ENCODE measurements at places on chromosomes 13 and 19. TPM values are rescaled to one million over a fixed set of nuclear protein-coding genes. Genes with fewer than 3 reads are reported as not detected.

The ZNF728 gene
- total RNA-seq, result not detected

The ZNF506 gene
- 59.0 TPM for total RNA-seq

The ZNF563 gene
- total RNA-seq, result 14.7 TPM

The RXFP2 gene
- not detected for total RNA-seq

The ZDHHC20 gene
- 73.8 TPM for total RNA-seq

The PAK4 gene
- total RNA-seq, result 16.8 TPM

The KIR2DL1 gene
- total RNA-seq, result not detected

The LHB gene
- not detected for total RNA-seq

The PLVAP gene
- total RNA-seq, result 0.19 TPM

DNA sequence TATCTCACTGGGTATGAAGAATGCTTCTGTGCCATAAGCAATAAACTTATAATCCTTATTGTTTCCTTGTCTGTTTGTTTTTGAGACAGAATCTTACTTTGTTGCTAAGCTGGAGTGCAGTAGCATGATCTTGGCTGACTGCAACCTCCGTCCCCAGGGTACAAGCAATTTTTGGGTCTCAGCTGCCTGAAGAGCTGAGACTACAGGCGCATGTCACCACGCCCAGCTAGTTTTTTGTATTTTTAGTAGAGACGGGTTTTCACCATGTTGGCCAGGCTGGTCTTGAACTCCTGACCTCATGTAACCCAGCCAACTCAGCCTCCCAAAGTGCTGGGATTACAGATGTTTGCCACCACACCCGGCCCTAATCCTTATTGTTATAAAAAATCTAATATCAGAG is 112.5 kb downstream of the MYO16 start:
- no peak for DNase-seq

DNA sequence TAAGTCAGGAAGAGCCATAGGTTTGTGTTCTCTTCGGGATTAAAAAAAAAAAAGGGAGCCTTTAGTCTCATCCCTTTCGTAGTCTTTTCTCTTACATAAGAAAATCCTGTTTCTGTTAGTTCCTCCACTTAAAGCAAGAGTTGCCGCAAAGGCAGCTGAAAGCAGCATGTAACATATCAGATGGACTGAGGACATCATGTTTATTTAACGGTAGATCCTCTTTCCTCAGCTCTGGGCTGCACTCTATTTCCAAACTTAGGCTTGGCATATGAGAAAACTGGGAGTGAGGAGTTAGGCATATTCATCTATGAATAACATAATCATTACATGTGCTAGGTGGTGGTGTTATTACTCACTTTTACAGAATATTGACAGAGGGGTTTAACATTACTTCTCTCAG is 391.2 kb downstream of the KLF12 start:
- DNase-seq, result no peak

DNA sequence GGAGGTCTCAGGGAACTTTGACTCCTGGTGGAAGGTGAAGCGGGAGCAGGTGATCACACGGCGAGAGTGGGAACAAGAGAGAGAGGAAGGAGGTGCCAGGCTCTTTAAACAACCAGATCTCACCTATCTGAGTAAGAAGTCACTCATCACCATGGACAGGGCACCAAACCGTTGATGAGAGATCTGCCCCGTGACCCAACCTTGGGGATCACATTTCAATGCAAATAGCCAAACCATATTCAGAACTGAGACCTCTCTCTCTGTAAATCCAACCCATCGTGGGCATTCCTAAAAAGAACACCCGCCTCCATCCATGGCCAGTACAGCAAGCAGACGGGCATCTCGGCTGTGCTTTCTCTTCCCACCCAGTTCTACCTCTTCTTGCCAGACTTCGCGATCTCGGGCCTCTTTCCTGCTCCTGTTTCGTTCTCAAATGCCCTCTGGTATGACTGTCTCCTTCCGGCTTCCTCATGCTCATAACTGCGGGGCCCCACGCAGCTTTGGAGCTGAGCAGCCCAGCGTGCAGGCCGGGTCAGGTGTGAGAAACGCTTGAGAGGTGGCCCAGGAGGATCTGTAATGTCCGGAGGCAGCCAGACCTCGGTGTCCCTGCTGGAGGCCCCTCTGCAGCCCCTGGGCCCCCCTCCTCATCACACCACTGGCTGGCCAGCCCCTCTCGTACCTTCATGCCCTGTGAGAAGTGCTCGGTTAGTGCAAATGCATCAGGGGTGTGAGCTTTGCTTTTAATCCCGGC is 97.0 kb upstream of the GPR183 start:
- DNase-seq, result no peak

DNA sequence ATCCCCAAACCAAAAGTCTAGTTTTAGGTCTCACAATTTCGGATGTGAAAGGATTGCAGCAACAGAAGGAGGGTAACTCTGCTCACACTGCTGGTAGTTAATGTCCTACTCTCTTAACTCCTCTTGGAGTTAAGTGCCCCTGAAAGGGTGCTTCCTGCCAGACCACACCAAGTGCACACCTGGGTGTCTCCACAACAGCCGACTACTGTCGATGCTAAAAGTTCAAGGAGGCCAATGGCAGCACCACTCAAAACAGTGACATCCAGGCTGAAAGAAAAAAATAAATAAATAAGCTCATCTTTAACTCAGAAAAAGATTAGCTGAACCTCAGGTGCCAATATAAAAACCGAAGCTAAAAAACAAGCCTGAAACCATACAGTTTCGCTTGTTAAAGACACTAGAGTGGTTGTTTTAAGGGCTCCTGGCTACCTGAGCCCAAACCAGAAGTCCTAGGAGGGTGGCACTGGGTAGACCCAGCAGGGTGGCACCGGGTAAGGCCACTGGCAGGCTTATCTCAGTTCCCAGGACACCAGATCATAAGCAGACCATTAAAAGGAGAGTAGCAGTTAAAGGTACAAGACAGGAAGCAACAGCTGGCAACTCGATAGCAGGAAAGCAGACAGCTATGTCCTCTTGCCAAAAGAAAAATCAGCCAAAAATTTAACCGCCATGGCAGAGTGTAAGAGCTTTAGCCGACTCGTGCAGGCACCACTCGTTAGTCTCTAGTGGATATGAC is 39.3 kb downstream of the BRD4 start:
- DNase-seq, result peak; percentile 13

DNA sequence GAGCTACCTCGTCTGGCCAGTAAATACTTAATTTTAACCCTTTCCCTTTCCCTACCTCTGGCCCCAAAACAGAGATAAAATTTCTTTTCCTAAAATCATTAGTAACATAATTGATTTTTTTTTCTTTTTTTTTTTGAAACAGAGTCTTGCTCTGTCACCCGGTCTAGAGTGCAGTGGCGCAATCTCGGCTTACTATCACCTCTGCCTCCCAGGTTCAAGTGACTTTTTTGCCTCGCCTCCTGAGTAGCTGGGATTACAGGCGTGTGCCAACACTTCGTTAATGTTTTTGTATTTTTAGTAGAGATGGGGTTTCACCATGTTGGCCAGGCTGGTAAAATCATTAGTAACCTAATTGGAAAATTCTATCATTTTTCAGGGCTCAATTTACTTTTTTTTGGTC is 10.4 kb upstream of the TRIM13 start:
- no peak for DNase-seq

DNA sequence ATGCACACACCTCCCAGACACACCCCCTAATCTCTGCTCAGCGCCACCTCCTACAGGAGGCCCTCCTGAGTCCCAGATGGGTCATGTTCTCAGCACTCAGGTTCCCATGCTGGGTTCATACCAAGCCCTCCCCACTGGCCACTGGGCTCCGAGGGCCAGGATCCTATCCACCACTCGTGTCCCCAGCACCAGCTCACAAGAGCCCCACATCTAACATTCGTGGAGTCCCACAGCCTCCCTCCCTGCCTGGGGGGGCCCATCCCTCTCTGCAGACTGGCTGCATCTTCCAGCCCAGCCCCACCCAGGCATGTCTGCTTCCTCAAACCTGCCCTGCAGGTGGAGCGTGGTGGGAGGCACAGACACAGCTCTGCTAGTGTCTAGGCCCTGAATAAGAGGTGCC is 227.4 kb downstream of the TUBA3C start:
- no peak for DNase-seq

DNA sequence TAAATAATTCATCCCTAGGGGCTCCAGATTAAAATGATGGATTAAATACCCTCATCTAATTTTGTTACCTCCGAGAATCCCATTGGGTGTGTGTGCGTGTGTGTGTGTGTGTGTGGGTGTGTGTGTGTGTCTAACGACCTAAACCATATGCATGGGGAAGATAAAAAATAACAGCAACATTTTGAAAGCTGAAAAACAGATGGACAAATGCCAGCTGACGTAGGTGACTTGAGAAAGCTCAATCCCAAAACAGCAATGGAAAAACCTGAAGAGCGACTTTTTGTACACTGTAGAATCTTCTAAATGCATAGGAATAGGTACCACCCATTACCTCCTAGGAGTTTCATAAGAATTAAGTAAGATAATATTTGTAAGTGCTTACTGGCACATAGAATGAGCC is 8.7 kb upstream of the RPL21 start:
- DNase-seq, result no peak

DNA sequence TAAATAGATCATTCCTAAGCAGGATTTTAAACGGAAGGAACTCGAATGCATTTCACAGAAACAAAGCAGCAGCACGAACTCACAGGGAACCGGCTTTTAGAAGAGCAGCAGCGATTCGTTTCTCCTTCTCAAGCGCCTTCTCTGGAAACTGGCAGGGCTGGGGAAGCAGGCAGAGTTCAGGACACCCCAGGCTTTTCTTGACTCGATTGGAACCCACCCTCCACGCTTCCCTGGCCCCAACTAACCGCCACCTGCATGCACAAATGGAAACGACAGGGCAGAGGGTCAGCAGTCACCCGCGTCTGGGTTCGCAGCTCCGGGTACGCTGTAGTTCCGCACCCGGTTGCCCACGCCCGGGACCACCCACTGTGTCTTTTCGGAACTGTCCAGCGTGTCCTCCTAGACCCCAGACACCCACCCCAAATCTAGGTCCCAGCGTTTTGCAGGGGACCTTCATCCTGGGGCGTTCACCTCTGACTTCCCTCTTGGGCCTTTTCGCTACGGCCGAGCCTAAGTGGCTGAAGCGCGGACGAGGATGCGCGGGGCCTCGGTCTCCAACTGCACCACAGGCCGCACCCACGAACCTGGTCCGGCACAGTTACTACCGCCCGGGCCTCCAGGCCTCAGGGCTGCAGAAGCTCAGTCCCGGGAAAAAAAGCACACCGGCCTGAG is 500 bp downstream of the ZFP30 start:
- DNase-seq, result peak; percentile 24

DNA sequence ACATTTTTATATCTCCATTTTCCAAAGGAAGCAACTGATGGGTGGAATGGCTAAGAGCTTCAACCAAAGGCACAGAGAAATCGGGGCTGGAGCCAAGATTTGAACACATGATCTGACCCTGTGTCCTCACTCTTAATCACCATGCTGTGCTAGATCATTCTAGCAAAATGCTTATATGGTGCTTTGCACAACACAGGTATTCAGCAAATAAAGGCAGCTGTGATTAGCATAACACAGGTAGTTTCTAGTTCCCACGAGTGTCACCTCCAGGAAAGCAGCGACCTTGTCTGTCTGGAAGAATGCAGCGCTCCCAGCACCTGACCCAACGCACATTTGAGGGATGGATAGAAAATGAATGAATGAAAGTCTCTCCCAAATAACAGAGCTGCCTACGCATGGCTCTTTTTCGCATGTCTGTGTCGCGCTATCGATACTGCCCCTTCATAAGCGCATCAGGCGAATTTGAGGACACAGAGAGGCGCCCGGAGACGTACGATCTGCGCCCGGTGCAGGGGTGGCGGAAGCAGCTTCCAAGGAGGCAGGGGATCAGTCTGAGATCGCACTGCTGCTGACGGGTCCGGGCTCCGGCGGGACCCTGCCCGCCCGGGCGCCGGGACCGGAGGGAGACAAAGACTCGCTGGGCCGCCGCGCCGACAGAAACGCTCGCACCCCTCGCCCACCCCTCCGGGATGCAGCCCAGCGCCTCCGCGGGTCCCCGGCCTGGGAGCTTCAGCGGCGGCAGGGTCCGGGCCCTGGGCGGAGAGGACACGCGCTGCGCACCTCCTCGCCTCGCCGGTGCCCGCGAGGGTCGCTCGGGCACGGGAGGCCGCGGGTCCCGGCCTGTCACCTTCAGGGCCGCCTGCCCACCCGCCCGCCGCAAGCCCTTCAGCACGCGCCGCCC is 609 bp downstream of the EPS15L1 start:
- no peak for DNase-seq

DNA sequence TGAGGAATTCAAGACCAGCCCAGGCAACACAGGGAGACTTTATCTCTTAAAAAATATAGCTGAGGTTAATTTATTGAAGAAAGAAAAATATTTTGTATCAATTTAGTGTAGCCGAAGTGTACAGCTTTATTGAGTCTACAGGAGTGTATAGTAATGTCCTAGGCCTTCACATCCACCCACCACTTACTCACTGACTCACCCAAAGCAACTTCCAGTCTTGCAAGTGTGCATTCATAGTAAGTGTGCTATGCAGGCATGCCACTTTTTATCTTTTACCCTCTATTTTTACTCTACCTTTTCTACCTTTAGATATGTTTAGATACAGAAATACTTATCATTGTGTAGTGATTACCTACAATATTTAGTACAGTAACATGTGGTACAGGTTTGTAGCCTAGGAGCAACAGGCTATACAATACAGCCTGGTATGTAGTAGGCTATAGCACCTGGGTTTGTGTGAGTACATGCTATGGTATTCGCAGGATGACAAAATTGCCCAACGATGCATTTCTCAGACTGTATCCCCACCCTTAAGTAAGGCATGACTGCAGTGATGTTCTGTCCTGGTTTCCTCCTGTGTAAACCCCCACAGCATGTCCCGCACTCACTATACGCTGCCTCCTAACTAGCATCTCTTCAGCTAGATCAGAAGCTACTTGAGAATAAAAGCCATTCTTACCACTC is 15.3 kb upstream of the ATP12A start:
- no peak for DNase-seq

- peak; percentile 36 for DNase-seq
Observed at GRCh38 chr19:16594131-16594586, 21.9 kb upstream of the SLC35E1 start.

DNA sequence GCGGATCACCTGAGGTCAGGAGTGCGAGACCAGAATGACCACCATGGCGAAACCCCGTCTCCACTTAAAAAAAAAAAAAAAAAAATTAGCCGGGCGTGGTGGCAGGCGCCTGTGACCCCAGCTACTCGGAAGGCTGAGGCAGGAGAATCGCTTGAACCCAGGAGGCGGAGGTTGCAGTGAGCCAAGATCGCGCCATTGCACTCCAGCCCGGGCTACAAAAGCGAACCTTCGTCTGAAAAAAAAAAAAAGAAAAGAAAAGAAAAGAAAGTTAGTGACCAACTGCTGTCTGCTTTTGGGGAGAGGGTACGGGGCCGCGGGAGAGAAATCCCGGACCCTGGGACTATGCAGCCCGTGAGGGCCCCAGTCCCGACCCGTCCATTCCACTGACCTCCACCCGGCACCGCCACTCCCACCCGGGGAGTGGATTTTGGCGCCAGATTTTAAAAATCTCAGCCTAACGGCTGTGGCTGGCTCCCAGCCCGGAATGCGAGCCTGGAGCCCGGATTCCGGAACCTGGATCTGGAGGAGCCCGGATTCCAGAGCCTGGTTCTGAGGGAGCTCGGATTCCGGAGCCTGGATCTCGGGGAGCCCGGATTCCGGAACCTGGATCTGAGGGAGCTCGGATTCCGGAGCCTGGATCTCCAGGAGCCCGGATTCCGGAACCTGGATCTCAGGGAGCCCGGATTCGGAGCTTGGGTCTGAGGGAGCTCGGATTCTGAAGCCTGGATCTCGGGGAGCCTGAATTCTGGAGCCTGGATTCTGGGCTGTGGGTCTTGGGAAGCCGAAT is 6.1 kb upstream of the LMNB2 start:
- no peak for DNase-seq

- DNase-seq, result no peak
Observed at GRCh38 chr13:74667656-74668203, 533.5 kb upstream of the KLF12 start.

- DNase-seq, result no peak
Observed at GRCh38 chr13:94327318-94327717, 152.2 kb downstream of the DCT start.

Measured in T-cell (primary cell).